ENCODE measurements at places on chromosomes 5 and 9.

GRCh38 chr5:56088431-56088949, 93.7 kb upstream of the IL6ST start:
- DNase-seq: no peak

DNA sequence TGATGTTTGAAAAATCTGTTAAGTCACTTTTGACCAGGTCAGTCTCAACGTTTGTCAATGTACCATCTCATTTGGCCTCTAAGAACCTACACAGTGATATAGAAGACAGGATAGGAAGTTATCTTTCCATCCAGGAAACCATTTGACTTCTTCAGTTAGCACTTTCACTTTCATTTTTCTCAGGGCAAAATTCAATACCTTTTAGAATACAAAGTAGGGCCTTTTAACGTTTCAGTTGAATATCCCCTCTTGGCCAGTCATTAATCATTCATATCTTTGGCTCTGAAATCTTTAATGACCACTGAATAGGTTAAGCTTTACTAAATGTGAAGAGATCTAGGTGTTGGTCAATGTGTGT, 101.1 kb upstream of the GNAQ start:
- DNase-seq: peak; percentile 16

DNA sequence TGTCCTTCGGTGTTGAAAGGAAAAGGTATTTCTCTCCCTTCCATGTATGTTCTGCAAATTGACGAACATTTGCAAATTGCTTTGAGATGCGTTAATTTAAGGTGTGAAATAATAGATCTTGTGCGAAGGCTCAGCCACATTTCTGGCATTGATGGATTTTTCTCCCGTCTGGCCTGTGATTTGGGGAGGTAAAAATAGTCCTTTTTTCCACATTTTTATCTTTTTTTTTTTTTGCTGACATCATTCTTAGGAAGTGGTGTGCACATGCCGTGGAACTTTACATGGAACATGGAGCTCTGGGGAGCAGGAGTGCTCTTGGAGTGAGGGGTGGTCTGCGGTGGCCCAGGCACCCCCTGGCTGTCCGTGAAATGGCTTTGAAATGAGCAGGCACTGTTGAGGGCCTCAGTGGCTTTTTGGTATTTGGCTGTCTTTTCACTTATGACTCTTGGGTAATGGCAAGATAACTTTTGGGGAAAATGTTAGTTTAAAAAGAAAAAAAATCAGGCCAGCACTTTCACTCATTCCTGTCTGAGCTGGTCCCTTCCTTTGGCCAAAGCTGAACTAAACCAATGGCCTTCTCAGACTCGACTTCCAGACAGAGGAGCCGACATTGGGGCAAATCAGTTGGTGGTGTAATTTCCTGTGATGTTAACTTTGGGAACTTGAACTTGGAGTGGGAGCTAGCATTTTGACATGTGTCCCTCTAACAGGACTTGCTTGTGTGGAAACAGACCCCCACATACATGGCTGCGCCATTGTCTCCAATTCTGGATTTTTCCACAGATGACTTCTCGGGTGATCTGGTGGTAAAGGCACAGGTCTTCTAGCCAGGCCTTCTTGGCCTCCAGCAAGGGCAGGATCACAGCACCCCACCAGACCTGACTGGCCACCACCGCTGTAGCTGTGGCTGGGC, 4.2 kb downstream of the NEK6 start:
- no peak for DNase-seq

GRCh38 chr9:122561446-122561845, 8.5 kb downstream of the OR1N2 start:
- DNase-seq: no peak

DNA sequence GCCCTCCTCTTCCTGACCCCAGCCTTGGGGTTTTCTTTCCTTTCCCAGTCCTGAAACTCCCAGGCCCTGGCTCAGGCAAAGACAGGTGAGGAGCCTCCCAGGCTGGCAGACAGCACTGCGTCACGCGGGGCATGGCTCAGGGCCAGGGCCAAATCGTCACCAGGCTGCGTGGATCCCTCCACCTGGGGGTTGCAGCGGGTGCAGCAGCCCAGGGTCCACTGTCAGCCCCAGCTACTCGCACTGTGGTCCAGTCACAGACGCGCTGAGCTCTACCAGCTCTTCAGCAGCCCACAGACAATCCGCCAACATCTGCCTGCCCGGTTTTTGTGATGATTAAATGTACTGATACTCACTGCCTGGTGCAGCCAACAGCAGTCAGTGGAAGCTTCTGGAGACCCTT, 12.1 kb downstream of the FAM78A start:
- no peak for DNase-seq

DNA sequence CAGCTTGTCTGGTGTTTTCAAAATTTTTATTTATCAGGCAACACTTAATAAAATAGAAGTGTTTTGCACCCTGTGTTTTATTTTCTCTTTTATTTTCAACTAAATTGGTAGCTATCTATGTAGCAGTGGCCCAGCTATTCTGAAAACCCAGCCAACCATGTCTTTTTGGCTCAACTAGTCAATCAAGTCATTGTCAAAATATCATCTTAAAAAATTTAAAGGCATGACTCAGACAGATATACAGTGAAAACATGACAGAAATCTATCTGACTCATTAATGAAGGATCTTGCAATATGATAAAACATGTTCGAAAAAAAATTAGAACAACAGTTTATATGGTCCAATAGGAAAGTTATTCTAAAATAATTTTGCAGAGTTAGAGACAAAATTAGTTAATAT, 75.1 kb downstream of the HSD17B4 start:
- DNase-seq: no peak

DNA sequence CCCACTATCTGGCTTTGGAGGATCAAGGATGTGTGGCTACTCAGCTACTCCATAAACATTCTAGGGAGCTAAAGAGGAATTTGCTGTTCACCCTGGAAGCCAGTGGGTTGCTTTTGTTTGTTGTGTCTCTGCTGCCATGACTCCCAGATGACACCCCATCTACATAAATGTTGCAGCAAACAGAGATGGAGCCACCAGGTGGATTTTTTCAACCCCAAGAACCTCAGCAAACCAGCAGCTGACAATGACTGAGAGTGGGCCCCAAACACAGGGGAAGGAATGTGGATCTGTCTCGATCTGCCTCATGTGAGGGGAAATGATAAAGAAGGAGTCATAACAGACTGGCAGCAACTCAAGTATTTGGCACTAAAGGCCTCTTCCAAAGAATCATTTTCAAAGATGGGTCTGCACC, 132.7 kb upstream of the TNC start:
- DNase-seq: no peak

DNA sequence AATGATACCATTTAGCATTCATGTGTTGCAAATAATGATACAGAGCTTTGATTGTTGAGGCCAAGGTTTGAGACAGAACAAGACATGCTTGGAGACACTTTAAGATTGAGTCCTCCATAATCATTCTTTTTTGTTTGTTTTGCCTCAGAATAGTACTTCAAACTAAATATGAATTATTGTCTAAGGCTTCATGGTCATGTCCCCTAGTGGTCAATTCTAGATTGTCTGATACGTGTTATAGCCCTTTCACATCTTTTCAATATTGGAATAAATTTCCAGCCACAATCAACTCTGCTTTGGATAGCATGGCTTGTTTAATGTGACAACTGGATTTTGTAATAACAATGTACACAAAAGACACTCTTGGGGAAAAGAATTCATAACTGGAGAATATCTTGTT, 64.2 kb downstream of the PRLR start:
- DNase-seq: no peak

GRCh38 chr5:121976979-121977378, 15.2 kb downstream of the SRFBP1 start:
- DNase-seq: no peak

GRCh38 chr5:177302354-177303110, 987 bp downstream of the RAB24 start:
- no peak for DNase-seq

- no peak for DNase-seq
Observed at GRCh38 chr5:168878135-168878745, 299.1 kb upstream of the PANK3 start.

Data from CD4-positive, alpha-beta T cell treated with Interleukin-15 for 4 hours (primary cell).